ENCODE measurements at places on chromosomes 16 and 17. TPM values are rescaled to one million over a fixed set of nuclear protein-coding genes. Genes with fewer than 3 reads are reported as not detected.

The CASKIN1 gene
- total RNA-seq, result 0.58 TPM

The GPRC5C gene
- 48.8 TPM for total RNA-seq

The KRTAP16-1 gene
- not detected for total RNA-seq

The SDR42E2 gene
- total RNA-seq, result not detected

The CDRT4 gene
- 1.6 TPM for total RNA-seq

The CFAP52 gene
- total RNA-seq, result not detected
